ENCODE measurements at places on chromosomes 6 and 20. TPM values are rescaled to one million over a fixed set of nuclear protein-coding genes. Genes with fewer than 3 reads are reported as not detected.

The TRMT6 gene
- total RNA-seq = 14.7 TPM

The SMOC2 gene
- 0.33 TPM for total RNA-seq

The KCNG1 gene
- total RNA-seq = 23.8 TPM

The BAG2 gene
- 1.6 TPM for total RNA-seq

The QKI gene
- 58.7 TPM for total RNA-seq

The PTCRA gene
- not detected for total RNA-seq

The TRIM31 gene
- not detected for total RNA-seq

The MOXD1 gene
- total RNA-seq = 0.88 TPM

The HUS1B gene
- 0.49 TPM for total RNA-seq

The MPC1 gene
- 27.5 TPM for total RNA-seq

The UNC93A gene
- not detected for total RNA-seq

The UBE2V1 gene
- total RNA-seq = 96.8 TPM

The FKBP1A gene
- total RNA-seq = 138 TPM

The SLC35D3 gene
- total RNA-seq = not detected

The RBM12 gene
- total RNA-seq = 28.3 TPM

The GPR6 gene
- total RNA-seq = not detected

The XKR7 gene
- not detected for total RNA-seq

The LY86 gene
- not detected for total RNA-seq

The GNAS-AS1 gene
- 0.42 TPM for total RNA-seq

The USP49 gene
- 1.3 TPM for total RNA-seq

The BMP7 gene
- total RNA-seq = 0.49 TPM

The PSMB9 gene
- total RNA-seq = 1.6 TPM

The SYNDIG1 gene
- not detected for total RNA-seq

The TP53RK gene
- 18.0 TPM for total RNA-seq

The PI16 gene
- total RNA-seq = not detected

The BHLHE23 gene
- not detected for total RNA-seq

The CDSN gene
- 0.14 TPM for total RNA-seq

The FGD2 gene
- total RNA-seq = 0.63 TPM

The MUC22 gene
- not detected for total RNA-seq

The TCP11 gene
- total RNA-seq = not detected

The ERVFRD-1 gene
- total RNA-seq = not detected

The RBM24 gene
- total RNA-seq = 1.9 TPM

The REM1 gene
- total RNA-seq = not detected

The OR2J3 gene
- not detected for total RNA-seq

The RIMS4 gene
- total RNA-seq = not detected

The PPP1R14C gene
- 94.6 TPM for total RNA-seq

The SLC24A3 gene
- total RNA-seq = 0.09 TPM

The PDE7B gene
- 0.21 TPM for total RNA-seq

The ADGRF1 gene
- 24.3 TPM for total RNA-seq

The DCDC2 gene
- total RNA-seq = not detected

The ALDH5A1 gene
- 1.6 TPM for total RNA-seq

The CSNK2B gene
- 236 TPM for total RNA-seq

The RGS17 gene
- total RNA-seq = 3.3 TPM

The ENPP5 gene
- total RNA-seq = 0.92 TPM

The LAMA5 gene
- 243 TPM for total RNA-seq

The BTN1A1 gene
- total RNA-seq = not detected
